ENCODE measurements at places on chromosomes 4 and X.

- DNase-seq: no peak
Observed at GRCh38 chr4:159541143-159541542, 438.3 kb downstream of the RAPGEF2 start.

- DNase-seq: no peak
Observed at GRCh38 chr4:136219592-136220125, 1312.6 kb downstream of the PCDH18 start.

DNA sequence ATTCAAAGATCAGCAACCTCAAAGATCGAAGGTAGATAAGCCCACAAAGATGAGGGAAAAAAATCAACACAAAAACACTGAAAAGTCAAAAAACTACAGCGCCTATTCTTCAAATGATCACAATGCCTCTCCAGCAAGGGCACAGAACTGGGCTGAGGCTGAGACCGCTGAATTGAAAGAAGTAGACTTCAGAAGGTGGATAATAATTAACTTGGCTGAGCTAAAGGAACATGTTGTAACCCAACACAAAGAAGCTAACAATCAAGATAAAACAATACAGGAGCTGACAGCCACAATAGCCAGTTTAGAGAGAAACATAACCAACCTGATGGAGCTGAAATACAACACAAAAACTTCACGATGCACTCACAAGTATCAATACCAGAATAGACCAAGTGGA lies 231.1 kb downstream of the STPG2 start:
- no peak for DNase-seq

GRCh38 chr4:127015667-127016117 lies 617.1 kb upstream of the INTU start:
- DNase-seq: no peak

GRCh38 chr4:3263053-3263875 lies 14.3 kb downstream of the MSANTD1 start:
- no peak for DNase-seq

GRCh38 chr4:38857354-38858096 lies 908 bp upstream of the TLR6 start:
- no peak for DNase-seq

GRCh38 chr4:98780926-98781325 lies 122.5 kb upstream of the TSPAN5 start:
- no peak for DNase-seq

DNA sequence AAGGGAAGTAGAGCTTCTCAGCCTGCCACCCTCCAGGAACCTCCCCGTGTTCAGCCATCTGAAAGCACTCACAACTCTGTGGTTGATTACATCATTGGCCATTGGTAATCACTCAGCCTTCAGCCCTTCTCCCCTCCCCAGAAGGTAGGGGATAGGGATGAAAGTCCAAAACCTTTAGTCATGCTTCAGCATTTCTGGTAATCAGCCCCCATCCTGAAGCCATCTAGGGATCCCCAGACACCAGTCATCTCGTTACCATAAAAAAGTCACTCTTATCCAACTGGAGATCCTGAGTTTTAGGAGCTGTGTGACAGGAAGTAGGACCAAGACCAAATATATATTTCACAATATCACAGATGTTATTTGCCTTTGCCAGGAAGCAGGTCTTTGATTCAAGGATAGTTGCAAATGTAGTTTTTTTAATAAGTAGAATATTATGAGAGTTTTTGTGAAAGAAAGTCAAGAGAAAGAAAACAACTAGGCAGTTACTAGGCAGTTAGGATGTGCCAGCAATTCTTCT lies 364.6 kb upstream of the NOCT start:
- DNase-seq: no peak

- DNase-seq: no peak
Observed at GRCh38 chr4:75099321-75099720, 166.4 kb downstream of the PARM1 start.

All from anterior cingulate cortex (tissue), 58 donors.